ENCODE measurements at places on chromosomes 4 and X.

GRCh38 chr4:157898836-157899605 lies 273.8 kb downstream of the GASK1B start:
- DNase-seq, result no peak

DNA sequence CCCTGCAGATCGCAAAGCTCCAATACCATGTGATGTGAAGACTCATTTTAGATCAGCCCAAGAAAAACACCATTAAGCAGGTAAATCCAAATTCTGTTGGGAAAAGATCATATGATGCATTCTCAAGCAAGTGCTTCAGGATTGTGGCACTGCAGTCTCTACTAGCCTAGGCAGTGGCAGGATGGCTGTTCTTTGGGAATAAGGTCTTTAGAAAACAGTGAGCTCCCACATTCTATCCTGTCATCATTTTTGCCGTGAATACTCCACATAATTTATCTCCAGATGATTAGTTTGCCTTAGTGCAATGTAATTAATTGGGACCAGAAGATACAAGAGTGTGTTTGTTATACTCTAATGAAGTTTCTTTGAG lies 18.9 kb downstream of the SORBS2 start:
- DNase-seq, result no peak

DNA sequence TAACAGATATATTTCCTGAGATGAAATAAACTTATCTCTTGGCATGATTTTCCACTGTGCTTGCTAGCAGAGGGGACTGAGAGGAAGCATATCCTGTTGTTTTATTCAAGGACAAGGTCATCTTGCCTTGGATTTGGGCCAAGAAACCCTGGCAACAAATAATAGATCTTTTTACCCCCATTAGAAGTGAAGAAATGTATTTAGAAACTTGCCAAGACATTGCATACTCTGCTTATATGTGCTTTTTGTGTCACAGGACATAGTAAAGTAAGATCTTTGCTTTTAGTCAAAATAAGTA lies 170.2 kb downstream of the RAPGEF2 start:
- no peak for DNase-seq

- no peak for DNase-seq
Observed at GRCh38 chr4:99574530-99575324, at the start of gene MTTP. Gene MTTP, plus strand, starts transcription at chr4:99574824. Its CDS starts 86 bp downstream, at chr4:99574910.

GRCh38 chr4:1383728-1384591 lies 22.3 kb downstream of the NKX1-1 start:
- no peak for DNase-seq

DNA sequence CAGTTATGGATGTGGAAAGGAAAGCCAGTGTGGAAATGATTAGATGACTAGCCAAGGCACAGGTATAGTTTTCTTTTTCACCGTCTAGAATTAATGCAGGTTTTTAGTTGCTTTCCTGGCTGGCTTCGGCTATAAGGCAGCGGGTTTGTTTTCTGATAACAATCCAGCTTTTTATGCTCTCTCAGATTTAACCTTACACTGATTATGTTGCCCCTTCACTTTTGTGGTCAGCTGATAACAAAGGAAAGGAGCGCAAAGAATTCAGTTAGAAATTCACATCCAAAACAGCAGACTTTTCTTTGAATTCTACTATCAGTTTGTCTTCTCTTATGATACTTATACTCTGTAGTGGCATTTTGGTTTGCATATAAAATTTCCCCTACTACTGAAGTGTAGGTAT lies 94.2 kb upstream of the CENPE start:
- DNase-seq, result no peak

DNA sequence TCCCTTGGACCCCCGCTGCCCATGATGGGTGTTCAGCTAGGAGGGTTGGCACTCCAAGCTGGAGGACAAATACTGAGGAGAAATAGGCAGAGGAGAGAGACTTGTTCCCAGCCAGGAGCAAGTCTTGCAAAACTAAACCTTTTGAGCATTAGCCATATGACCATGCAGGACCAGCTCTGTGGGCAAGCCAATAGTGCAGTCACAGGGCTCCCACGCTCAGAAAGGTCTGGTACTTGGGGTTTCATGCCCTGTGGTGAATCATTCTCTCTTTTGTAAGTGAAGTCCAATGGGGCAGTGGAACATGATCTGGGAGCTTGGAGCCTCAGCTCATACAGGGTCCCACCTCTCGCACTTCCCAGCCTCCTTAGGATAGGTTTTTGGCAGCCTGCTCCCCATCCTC lies 300.9 kb downstream of the BCOR start:
- DNase-seq, result no peak

GRCh38 chr4:152369902-152370295 lies 166.0 kb downstream of the FBXW7 start:
- peak; percentile 47 for DNase-seq
